ENCODE measurements at places on chromosomes 7 and 10.

DNA sequence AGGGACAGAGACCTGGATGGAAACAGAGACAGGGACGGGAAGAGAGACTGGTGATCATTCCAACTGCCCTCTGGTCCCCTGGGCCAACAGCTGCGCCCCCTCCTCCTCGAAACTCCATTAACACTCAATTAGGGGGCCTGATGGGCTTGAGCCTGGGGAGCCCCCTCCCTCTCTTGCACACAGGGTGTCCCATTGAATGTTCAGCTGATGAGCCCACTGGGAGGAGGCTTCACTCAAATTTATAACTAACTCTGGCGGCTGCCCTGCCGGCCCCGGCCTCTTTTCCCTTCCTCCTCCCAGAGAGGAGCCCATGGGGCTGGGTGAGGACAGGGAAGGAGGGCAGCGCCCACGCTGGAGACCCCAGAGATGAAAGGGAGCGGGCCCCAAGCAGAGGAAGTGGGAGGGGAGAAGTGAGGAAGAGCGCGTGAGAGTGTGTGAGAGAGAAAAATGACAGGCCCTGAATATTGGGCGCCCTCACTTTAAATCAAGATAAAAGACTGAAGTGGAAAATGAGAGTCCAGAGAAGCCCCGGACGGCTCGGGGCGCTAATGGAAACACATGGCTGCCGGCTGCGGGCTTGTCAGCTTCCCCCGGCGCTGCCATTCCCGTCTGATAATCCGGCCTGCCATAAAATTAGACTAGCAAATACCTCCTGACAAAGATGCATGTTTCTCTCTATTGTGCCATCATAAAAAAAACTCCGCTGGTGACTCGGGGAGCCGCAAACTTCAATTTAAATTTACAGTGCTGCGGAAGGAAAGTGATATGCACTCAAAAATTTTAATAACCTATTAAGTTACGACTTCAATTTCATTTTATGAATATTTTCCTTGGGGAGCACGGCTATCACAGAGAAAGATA, 58.0 kb upstream of the PAX2 start:
- DNase-seq = no peak

- DNase-seq = no peak
Observed at GRCh38 chr10:48695636-48696534, 11.2 kb downstream of the WDFY4 start.

DNA sequence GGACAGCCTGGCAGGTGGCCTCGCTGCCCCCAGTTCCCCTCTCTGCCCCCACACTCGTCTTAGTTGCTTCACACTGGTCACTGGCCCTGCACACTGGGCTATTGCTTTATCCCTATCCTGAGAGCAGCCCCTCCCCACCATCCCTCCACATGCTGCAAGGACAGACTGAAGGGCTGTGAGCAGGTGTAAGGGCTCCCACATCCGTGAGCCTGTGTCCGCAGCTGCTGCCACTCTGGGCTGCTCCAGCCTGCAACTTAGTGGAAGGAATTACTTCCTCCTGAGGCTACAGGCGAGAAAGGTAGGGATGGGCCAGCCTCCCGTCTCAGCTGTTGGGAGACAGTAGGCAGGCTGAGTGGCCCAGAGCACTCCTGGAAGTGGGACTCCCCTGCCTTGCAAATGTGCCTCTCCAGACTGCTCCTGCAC, 3.8 kb downstream of the RARRES2 start:
- no peak for DNase-seq

DNA sequence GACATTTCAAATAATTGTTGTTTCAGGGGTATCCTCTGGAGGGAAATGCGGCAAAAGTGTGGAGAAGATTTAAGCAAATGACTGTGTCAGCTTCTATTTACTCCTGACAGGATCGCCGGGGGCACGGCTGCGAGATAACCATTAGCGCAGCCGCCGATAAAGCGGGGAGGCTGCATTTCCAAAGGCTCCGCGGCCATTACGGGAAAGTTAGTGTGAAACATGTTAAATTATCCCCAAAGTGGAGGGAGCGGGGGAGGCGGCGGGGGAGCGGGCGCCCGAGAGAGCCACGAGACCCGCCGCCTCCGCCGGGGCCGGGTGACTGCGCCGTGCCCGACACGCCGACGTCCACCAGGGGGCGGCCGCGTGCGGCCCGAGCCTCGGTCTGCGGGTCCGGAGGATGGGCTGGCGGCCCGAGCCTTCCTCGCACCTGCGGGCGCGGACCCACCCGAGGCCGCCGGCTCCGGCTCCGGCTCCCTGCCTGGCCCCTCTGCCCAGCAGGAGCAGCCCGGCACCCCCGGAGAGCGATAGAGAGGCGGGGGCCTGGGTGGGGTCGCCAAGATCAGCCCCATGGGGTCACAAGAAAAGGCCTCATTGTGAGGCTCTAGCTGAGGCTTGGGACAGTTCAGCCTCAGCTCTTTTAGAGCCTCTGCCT, 74.4 kb upstream of the PAX2 start:
- no peak for DNase-seq

DNA sequence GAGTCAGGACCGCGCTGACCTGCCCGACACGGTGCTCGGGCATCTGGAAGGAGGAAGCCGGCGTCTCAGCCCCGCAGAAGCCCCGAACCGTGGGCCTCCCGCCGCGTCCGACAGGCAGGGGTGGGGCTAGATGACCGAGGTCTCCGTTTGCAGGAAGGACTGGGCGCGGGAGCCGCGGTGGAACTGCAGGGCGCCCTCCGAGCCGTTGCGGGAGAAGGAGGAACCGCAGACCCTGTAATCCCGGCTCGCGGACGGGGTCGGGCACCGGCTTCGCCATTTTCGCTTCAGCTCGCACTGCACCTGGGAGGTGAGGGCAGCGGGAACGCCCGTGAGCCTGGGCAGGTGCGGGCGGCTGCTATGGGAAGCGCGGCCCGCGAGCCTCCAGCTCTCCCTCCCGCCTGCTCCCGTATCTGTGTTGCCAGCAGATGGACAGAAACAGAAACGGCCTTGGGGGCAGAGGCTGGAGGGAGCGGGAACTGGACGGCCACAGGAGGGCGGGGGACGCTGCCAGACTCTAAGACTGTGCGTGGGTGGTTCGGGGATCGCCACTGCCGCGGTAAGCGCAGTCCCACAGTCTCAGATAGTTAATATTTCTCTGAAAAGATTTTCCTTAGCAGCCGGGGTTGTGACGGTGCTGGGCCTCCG, 114.1 kb downstream of the VIPR2 start:
- DNase-seq = peak; percentile 29

DNA sequence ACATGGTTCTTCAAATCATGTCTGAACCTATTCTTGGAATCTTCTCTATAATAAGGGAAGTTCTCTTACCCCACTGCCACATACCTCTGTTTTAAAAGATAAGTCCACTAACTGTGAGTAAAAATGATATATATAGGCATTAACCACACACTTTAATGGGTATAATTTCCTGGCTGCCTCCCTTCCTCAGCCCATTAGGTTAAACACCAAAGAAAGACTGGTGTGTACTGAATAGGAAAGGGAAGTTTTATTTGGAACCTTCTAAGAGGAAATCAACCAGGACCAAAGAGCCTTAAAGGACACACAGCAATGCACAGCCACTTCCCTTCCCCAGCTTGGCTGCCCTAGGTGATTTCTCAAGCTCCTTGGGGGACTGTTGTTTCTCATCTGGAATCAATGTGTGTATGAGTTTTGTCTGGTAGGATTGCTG, 5.0 kb upstream of the WBP1L start:
- DNase-seq = no peak

DNA sequence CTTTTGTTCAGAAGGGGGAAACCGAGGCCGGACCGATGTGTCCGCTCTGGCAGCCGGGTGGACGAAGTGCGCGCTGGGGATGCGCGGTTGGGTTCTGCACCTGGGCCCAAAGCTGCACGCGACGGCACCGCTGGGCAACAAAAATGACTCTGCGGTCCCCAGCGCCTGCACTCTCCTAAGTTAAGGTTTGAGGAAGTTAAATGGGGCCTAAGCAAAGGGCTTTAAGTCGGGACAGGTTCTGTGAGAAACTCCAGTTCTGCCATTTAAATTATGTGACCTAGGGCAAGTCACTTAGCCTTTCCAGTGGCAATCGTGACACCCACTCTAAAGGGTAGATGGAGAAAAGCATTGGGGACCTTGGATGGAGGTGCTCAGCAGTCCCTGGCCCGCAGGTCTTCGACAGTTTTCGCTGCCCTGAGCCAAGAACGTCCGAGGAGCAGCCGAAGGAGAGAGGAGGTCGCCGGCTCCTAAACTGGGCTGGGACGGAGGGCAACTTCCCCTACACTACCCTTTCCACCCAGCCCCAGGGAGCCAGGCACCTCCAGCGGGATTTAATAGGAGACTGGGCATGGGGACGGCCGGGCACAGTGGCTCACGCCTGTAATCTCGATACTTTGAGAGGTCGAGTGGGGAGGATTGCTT, 534 bp upstream of the ACBD5 start:
- DNase-seq = peak; percentile 8

DNA sequence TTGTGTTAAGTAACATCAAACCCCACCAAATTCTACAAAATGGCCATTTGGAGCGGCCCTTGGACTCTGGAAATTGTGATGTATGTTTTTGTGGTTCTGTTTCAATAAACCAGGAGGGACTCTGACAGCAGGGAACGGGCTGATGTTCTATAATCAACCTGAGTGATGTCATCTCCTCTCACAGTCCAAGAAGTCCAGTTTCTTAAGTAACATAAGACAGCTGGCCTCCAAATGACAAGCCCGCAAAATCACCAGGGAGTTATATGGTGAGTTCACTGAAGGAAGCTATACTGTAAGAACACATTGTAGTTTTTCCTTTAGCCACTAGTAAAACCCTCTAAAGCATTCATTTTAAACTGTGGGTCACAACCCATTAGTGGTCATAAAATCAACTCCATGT, 34.0 kb downstream of the GOT1 start:
- no peak for DNase-seq

GRCh38 chr10:74921744-74922143, 95.3 kb downstream of the KAT6B start:
- DNase-seq = no peak

DNA sequence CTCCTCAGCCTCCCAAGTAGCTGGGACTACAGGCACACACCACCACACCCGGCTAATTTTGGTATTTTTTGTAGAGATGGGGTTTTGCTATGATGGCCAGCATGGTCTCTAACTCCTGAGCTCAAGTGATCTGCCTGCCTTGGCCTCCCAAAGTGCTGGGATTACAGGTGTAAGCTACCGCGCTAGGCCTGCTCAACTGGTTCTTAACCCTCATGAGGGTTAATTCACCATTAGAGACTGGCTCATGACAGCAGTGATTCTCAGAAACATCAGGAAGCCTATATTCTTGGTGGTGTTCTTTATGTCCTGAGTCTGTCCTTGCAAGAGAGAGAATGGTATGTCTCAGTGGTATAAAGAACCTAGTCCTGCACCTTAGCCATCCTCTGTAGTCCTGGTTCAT, 10.4 kb upstream of the NT5C2 start:
- no peak for DNase-seq

DNA sequence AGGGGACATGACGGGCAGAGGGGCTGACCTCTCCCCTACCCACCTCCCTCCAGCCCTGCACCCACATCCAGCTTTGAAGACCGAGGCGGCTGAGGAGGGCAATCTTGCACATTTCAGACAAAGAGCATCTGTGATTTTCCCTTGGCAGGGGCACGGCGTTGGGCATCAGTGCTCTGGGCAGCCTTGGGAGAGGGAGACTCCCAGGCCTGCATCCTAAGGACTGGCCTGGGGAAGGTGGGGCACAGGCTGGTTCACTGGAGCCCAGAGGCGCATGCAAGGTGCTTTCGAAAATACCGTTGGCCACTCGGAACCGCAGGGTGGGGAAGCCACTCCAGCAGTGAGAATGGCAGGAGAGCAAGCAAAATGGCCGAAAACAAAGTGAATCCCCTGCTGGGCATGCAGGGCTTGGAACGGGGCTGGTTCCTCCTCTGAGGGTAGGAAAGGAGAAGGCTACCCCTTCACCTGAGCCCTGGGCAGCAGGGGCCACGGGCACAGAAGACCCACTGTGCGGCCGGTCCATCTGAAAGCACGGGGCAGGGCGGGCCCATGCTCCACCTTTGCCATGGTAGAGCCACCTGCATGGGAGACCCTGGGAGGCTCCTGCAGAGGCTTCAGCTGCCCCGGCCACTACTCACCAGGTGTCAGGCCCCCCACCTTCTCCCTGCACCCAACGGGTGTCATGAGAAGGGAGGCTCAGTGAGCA, 49.8 kb downstream of the EBF3 start:
- DNase-seq = no peak

- DNase-seq = peak; percentile 4
Observed at GRCh38 chr10:7090529-7090928, 320.3 kb downstream of the SFMBT2 start.

DNA sequence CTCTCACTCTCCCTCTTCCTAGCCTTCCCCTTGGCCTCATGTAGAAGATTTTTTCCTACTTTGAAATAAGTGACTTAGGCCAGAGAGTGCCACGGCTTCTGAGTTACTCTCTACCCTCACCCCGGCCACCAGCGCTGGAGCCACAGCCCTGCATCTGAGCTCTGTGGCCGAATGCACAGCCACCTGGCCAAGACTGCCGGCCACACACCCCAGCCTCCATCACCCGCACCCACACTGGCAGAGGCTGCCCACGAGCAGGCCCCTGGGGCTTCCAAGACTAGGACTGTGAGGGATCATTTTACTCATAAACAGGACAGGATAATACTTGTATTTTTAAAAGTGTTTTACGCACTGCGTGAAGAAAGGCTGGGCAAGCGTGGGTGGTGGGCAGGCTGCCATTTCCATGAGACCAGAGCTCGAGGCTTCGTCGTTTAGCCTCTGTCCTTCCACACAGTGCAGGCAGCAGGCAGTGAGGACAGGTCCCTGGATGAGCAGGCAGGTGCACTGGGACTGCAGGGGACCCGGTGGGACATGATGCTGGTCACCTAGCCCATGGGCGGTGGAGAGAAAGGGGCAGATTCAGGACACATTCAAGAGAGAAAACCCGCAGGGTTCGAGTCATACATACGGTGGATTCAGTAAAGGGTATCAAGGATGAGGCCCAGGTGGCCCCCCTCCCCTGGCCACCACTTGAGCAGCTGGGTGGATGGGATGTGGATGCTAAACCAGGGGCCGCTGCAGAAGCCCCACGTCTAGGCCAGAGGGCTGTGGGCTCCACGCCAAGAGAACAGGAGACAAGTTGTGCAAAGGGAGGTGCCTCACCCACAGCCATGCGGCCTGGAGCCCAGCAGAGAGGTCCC, 35.5 kb upstream of the RNF32 start:
- no peak for DNase-seq

DNA sequence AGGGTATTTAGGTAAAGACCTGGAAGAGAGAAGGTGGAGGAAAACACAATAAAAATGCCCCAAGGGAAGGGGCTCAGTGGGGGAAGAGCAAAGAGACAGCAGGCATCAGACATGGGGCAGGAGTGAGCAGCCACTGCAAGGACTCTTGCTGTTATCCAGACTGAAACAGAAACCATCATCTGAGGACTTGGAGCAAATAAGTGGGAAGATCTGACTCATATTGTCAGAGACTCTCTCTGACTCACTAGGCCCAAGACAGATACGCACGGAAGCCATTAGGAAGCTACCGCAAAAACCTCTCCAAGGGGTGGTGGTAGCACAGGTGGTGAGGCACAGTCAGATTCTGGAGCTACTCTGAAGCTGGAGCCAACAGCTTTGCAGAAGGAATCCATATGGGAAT, 110.7 kb downstream of the RNF32 start:
- DNase-seq = no peak
